NCI-H446 treated with DMSO at 0.1 percent for 48 hours (cell line): ENCODE measurements at places on chromosomes 4 and X.

DNA sequence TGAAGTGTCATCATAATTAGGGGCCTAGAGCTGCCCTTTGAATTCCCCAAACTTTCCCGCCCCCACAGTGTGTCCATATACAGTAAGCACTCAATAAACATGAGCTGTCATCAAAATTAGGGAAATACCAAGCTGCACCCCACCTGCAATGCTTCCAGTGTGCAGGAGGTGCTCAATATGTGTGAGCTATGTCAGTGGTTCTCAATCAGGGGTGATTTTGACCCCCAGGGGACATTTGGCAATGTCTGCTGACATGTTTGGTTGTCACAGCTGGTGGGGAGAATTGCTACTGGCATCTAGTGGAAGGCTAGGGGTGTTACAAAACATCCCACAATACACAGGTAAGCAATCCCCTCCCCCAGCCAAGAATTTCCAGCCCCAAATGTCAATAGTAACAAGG lies 748 bp downstream of the CFP start:
- DNase-seq = no peak

DNA sequence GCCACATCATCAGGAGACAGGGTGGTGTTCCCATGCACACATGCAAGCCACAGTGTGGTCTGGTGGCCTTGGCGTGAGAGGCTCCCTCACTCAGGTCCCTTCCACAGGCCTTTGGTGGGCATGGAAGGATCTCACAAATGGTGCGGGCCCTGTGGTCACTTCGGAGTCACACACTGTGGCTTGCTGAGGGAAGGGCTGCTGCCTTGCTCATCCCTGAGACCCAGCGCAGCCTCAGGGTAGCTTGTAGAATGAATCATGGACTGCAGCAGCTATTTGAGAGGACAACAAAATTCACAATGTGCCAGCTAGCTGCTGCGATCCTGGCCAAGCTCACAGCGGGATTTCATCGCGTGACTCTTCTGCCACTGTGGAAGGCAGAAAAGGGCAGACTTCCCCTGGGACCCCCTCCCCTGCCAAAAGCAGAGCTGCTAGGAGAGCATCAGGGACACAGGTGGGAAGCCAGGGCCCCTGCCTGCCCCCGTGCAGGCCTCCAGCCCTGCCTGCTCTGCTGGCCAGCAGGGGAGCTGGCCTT lies 106.4 kb downstream of the ABLIM2 start:
- no peak for DNase-seq

- no peak for DNase-seq
These were observed 807.2 kb upstream of the NDST4 start for GRCh38 chr4:115920637-115921036.

DNA sequence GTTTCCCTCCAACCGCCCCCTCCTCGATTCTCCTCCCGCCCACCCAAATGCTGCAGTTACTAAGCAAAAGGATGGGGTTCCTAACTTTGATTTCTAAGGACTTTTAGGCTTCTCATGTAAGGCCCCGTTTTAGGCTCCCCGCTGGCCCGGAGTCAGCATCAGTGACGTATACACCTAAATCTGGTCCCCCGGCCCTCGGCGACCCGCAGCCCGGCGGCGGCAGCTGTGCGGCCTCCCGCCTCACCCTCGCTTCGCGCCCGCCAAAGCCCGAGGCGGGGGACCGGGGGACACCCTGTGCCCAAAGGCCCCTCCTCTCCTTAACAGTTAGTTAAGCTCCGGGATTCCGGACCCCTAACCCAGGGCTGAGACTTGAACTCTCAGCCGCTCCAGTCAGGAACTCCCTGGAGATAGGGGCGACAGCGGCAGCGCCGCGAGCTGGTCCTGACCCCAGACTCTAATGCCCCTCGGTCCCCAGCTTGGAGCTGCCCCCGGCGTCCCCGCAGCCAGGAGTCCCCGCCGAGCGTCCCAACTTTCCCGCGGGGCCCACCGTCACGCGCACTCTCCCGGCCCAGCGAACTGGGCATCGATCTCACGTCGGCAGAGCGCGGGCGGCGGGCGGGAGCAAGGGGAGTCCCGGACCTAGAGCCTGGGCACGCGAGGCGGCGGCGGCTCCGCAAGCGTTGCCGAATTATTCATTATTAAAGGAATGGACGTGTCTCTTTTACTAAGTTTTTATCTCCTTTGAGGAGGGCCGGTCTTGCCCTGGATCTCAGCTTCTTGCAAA lies 1.5 kb upstream of the NR3C2 start:
- no peak for DNase-seq

DNA sequence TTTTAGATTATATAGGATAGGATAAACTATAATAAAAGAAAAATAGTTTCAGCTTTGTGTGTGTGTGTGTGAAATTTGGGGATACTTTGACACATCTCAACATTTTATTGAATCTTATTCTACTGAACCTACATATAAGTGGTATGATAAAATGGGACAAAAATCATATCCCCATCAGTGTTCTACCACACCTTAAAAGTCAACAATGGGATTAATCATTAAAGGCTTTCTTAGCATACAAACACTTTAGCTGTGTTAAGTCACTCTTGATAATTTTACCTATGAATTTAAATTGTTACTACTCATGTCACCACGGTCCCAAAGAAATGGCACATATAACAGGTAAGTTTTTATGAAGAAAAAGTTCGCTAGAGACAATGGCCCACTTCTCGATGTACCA lies 37.7 kb upstream of the LRBA start:
- DNase-seq = no peak

DNA sequence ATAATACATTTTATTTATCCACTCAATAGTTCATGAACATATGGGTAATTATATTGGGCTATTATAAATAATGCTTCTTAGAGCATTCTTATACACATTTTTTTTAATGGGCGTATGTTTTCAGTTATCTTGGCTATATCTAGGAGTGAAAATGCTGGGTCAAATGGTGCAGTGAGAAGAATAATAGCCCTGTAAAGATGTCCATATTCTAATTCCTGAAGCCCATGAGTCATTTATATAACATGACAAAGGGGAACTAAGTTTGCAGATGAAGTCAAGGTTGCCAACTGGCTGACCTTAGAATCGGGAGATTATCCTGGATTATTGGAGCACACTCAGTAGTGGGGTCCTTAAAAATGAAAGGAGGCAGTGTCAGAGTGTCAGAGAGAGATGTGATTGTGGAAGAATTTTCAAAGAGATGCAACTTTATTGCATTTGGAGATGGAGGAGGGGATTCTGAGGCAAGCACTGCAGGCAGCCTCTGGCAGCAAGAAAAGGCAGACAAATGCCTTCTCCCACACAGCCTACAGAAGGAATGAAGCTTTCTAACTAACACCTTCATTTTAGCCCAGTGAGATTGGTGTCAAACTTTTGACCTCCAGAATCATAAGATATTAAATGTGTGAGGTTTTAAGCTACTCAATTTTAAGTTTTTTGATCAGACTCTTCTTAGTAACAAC lies 106.1 kb upstream of the HS3ST1 start:
- no peak for DNase-seq

DNA sequence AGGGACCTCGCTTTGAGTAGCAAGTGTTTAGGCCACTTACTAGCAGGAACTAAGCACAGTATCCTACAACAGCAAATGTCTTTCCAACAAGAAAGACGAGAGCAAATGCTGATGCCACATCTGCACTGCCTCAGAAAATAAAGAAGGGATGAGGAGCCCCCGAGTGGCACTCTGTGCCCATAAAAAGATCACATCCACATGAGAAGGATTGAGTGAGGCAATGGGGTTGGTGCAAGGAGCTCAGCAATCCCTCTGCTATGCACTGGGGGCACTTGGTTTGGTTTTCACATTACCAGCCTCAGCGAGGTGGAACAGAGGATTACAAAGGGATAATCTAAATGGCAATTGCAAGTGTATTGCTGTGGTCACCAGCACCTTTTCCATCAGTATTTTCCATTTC lies 252.8 kb upstream of the SLC7A11 start:
- no peak for DNase-seq

GRCh38 chrX:136754651-136755050 lies 26.1 kb downstream of the ARHGEF6 start:
- no peak for DNase-seq

DNA sequence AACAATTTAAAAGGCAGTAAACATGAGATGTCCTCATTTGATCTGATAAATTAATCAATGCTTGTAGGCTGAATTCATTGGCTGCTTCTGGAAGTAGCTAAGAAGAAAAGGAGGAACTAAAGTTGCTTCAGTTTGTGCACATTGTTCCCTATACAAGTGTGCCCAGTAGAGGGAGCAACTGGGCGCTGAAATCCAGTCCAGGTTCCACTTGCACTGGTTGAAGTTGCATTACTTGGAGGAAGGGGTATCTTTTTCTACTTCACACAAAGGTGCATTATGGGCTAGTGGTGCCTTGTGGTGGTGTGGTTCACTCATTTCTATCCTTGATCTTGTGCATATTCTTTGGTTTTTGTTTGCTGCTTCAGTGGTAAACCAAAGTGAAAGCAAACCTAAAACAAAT lies 67.9 kb upstream of the SOX3 start:
- no peak for DNase-seq

GRCh38 chr4:94577136-94577535 lies 125.4 kb downstream of the PDLIM5 start:
- peak; percentile 50 for DNase-seq

DNA sequence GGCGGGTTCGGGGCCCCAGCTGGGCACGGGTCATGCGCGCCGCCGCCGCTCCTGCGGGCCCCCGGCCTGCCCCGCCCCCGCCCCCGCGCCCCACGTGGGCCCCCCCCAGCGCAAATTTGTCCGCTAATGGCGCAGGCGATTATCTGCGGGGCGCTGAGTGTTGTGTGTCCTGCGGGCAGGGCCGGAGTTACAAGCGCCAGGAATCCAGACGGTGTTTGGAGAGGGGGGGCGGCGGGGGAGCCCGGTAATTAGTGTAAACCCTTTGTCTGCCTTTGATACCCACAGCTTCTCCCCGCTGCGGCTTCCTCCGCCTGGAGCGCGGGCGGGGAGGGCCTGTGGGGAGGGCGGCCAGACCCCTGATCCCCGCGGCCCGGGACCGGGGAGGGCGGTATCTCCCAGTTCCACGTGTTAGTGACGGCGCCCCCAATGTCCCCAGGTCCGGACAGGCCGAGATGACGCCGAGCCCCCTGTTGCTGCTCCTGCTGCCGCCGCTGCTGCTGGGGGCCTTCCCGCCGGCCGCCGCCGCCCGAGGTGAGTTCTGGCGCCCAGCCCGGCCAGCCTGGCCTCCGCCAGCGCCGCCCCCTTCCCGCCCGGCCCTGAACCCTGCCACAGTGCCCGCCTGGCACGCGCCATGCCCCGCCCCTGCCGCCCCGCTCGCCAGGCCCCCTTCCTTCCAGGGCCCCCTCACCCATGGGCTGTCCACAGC lies 761 bp downstream of the FGFRL1 start:
- no peak for DNase-seq

- no peak for DNase-seq
These were observed 33.1 kb downstream of the IL15 start for GRCh38 chr4:141669501-141669900.

GRCh38 chr4:39061457-39061856 lies 575 bp upstream of the KLHL5 start:
- DNase-seq = no peak
